Cortex of kidney (tissue), 1 donor: ENCODE measurements at places on chromosomes 7 and 10.

- no peak for DNase-seq
Observed at GRCh38 chr10:65348637-65349036, 1577.2 kb upstream of the LRRTM3 start.

DNA sequence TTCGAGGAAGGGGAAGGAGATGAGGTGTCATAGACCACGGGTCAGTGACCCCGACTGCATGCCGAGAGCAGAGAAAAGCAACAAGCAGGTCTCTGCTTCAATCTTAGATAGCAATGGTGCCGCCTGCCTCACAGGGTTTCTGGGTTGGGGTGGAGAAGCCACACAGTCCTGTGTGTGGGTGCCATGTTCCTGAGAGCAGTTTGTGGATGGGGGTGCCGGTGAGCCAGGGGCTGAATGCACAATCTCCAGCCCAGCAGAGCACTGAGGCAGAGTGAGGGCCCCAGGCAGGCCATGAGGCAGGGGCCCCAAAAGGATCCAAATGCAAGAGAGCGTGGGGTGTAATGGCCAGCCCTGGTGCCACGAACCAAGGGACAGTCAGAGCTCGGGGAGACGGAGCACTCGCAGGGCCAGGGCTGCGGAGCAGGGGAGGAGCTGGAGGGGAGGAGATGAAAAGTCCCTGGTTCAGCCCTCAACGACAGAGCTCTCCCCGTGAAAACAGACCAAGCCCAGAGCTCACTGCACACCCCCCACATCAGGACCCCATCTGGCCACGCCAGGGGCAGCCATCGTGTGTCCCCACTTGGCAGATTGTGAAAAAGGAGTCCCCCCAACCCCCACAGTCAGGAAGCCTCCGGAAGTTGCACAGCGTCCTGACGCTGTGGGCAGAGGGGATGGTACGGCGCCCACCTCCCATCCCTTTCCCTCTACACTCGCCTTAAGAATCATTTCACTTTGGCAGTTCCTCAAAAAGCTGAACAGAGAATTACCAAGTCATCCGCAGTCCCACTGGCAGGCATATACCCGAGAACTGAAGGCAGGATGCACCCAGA lies 19.9 kb downstream of the WDR86 start:
- DNase-seq = no peak

GRCh38 chr7:130937016-130937415 lies 203.0 kb upstream of the KLF14 start:
- DNase-seq = no peak

DNA sequence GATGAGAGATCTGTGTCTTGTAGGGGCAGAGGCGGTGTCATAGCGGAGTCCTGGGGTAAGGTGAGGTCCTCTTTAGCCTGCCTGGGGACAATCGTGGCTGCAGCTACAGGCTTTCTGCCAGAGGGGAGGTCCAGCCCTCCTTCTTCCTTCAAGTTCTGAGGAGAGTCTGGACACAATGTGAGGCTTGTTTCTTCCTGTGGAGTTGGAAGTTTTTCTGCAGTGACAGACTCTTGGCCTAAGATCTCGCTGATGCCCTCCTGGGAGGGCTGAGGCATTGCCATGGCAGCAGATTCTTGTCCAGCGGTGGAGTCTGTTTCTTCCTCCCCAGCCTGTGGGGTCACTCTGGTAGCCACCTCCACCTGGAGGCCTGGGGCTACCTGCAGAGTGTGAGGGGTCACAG lies 4.4 kb downstream of the NACAD start:
- no peak for DNase-seq

GRCh38 chr7:118080947-118081346 lies 103.0 kb upstream of the LSM8 start:
- no peak for DNase-seq

DNA sequence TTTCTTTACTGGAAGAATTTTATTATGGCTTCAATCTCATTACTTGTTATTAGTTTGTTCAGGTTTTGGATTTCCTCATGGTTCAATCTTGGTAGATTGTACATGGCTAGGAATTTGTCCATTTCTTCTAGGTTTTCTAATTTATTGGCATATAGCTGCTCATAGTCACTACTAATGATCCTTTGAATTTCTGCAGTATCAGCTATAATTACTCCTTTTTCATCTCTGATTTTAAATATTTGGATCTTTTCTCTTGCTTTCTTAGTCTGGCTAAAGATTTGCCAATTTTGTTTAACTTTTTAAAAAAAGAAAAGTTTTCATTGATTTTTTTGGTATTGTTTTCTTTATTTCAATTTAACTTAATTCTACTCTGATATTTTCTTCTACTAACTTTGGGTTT lies 59.2 kb downstream of the SLC13A1 start:
- no peak for DNase-seq

DNA sequence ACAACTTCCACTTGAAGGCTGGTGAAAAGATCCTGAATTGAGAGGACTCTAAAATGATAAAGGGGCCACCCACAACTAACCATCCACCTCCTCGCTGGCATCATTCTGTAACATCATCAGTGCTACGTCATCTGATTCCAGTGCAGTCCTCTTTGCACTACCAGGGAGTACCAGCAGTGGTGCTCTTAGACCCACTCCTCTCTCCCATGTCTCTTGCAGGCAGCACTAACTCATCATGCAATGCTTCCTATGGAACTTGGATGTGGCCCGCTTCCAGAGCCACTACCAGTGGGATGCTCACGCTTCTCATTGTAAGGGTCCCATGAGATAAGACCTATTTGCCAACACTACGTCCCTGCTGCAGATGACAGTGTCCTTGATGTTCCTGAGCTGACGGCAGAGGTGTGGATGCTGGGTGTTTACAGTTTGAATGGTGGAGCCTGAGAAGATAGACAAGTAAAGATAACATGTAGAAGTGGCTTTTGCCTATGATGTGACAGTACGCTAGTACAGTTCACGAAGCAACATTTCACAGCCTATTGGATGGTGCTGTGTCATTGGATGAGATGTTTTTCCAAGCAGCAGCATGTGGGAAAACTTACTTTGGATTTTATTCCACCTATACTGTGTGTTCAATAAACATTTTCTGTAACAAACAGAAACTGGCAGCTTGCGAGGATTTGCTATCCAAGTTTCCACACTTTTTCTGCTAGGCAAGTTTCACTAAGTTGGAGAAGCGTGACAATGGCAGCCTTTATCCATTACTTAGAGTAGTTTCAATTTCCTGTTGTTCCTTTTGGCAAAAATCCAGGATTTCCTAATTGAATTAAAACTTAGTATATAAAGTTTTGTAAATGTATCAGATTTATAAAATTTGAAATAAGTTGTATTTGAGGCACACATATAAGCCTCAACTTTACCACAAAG lies 35.8 kb upstream of the COBL start:
- no peak for DNase-seq

- DNase-seq = no peak
Observed at GRCh38 chr10:78402591-78402990, 368.9 kb downstream of the RPS24 start.

- DNase-seq = no peak
Observed at GRCh38 chr10:11207560-11207844, 189.8 kb downstream of the CELF2 start.

- no peak for DNase-seq
Observed at GRCh38 chr10:48805848-48806247, 121.2 kb downstream of the WDFY4 start.

GRCh38 chr10:96767611-96768010 lies 47.3 kb upstream of the PIK3AP1 start:
- DNase-seq = no peak

- DNase-seq = no peak
Observed at GRCh38 chr10:111830359-111830758, 353.2 kb downstream of the GPAM start.

GRCh38 chr7:155360495-155361345 lies 63.0 kb downstream of the INSIG1 start:
- no peak for DNase-seq

DNA sequence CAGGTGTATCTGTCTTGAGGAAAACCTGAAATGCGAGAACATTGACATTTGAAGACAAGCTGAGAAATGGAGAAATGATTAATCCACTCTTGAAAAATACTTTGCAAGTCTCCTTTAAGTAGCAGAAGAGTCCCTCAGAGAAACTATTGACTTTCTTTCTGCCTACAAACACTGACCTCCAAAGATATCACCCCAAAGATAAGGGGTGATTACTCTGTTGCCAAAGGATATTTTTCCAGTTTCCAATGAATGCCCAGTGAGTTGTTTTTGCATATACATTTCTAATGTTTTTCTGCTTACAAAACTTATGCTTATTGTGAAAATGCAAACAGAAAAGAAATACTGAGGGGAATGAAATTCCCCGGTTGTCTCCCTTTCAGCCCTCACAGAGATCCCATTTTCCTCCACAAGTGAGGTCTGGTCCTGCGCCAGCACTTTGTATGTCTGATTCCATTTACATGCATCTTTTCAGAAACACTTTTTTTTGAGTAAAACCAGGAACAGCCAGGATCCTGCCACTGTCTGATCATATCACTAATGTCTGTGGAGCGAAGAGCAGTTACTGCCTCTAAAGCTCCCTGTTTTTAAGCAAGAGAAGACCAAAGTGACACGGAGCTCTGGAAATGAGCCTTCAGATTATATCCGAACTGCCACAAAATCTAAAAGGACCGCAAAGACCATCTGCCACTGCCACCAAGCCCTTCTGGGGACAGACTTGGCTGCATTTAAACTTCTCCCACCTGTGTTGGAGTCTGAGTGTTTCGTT lies 82.9 kb upstream of the PDCD4 start:
- no peak for DNase-seq

DNA sequence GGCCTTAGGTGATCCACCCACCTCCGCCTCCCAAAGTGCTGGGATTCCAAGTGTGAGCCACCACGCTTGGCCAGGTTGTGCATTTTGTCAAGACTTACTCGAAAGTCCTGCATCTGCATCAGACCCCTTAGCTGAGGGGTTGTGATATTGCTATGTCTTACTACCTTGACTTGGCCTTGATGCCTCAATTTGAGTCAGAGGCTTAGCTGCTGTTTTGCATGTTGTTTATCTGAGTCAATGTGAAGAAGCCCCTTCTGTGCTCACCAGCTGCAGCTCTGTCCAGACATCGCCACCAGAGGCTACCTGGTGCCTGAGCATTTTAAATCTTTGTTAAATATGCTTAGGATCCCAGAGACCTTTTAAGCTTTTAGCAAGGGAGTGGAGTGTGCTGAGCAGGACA lies 18.1 kb downstream of the UBE2D4 start:
- no peak for DNase-seq

DNA sequence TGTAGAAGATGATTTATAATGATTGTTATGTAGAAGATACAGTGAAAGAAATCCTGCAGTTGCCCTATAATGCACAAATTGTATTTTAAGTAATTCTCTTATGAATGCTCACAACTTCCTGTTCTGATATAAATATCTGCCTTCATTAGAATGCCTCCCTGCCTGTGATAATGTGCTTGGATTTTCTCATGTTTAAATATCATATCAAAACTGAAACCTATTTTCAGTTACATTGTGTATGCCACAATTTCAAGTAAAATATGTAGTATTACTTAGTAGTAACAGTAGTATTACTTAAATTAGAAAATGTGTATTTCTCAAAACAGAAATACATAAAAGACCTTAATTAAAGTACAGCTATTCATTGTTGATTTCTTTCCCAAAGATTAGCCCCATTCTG lies 41.1 kb upstream of the TFEC start:
- no peak for DNase-seq

DNA sequence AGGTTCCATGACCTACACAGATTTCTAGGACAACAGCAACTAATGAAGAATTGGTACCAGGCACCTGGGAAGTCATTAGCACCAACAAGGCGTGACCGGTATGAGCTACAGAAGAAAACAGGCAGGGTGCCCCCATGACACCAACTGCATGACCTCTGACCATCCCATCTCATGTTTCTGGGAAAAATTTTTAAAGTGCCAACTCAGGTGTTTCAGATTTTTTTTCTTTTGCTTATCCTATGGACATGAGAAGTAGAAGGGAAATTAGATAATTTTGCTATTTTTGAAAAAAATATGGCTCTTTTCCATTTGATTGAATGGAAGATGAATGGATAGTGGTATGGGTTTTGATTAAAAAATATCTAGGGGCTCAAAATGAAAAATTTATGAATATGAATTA lies 154.8 kb downstream of the NRCAM start:
- DNase-seq = no peak

DNA sequence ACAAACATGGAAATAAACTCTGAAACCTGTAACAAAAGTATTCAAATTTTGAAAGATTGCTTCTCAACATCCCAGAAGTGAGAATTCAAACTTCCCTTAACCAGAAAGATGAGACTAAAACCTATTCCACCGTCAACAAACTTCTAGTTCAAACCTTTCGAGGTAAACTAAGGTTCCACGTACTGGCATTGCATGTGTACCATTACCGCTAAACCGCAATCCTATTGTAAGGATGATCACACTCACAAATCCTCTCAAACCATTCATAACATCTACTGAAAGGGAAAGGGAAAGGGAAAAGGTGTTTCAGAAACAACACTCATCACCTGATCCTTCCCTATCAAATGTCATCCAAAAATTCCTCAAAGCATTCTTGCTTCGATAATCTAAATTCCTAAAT lies 3.1 kb downstream of the SMURF1 start:
- DNase-seq = no peak

DNA sequence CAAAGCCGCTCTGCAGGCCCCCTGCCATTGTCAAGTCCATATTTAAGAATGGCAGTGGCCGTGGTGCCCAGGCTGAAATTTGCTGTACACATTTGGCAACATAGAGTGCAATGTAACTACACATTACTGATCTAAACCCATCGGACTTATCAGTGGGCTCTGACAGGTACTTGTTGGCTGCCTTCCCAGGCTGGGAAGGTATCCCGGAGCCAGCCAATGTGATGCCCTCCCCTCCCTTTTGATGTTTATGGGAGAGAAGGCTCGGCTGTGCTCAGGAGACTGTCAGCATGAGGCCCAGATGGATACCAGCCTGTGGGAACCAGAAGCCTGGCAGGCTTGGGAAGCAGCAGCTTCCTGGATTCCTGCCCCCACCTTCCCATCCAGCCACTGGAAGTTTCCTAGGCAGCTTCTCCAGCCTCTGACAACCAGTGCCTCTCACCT lies 146.1 kb upstream of the TCF7L2 start:
- DNase-seq = no peak

DNA sequence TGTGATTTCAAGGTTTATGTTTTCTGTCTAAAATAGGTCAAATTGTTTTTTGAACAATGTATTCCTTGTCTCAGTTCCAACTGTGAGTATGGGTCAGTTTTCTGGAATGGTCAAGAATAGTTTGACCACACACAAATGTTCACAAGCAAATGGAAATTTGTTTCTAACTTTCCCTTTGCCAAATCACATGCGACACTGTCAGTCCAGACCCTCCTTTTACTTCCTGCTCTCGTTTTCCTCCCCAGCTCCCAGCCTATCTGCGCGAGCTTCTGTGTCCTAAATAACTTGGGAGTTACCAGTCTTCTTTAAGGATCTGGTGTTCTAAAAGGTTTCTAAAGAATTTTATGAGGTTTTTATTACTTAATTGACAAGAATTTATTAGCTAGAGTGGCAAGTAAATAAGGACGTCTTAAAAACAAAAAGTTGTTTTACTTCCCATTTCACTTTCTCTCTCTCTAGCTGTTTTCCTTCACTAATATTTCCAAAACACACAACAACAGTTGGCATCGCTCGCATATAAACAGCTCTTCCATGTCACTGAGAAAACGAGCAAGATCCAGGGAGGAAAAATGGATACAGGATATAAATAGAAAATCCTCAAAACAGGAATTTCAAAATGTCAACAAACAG lies 266.1 kb upstream of the KLF6 start:
- DNase-seq = no peak

GRCh38 chr10:112763916-112764520 lies 186.0 kb upstream of the TCF7L2 start:
- DNase-seq = no peak

- no peak for DNase-seq
Observed at GRCh38 chr10:23657677-23658076, 218.8 kb downstream of the OTUD1 start.

- no peak for DNase-seq
Observed at GRCh38 chr10:31134311-31134952, 102.8 kb upstream of the ZNF438 start.

GRCh38 chr7:135800560-135800959 lies 51.9 kb upstream of the FAM180A start:
- DNase-seq = no peak
